ENCODE measurements at places on chromosomes 5 and 9.

DNA sequence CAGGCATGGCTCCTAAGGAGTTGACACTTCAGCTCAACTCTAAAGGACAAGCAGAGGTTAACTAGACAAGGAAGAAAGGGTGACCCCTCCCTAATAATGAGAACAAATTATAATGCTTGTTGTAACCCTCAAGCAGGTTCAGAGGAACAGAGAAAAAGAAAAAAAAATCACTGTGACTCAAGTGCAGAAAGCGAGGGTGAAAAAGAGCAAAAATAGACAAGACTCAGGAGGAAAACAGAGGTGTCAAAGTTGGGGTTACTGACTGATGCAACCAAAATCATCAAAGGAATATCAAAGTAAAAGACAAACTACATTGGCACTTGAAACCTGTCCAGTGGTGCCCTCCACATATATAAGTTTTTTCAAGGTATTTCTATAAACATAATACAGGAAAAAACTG lies 28.4 kb downstream of the FBXW11 start:
- ATAC-seq, result no peak

- peak; percentile 27 for ATAC-seq
Measured at GRCh38 chr5:168793841-168794837, 215.0 kb upstream of the PANK3 start.

- no peak for ATAC-seq
Measured at GRCh38 chr5:162288647-162289296, 221.2 kb downstream of the GABRG2 start.

DNA sequence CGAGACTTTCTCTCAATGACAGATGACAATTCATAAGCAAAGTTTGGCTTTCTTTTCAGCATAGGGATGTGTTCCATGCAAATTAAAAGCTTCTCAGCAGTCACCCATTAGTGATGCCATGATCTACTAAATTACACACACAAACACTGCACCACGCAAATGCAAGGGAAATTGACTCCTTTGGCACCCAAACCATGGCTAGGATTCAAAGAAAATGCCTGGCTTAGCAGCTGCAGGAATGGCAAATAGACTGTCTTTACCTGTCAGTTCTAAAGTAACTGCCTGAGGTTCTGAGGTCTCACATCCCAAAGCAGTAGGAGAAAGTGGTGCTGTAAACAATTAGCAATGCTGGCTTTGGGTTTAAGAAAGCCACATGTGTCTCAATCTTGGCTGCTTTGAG lies 108.6 kb upstream of the ATP10B start:
- no peak for ATAC-seq

GRCh38 chr9:95088421-95089161 lies 228.9 kb downstream of the FANCC start:
- no peak for ATAC-seq

- no peak for ATAC-seq
Measured at GRCh38 chr5:171029401-171029800, 167.6 kb downstream of the RANBP17 start.

- no peak for ATAC-seq
Measured at GRCh38 chr9:84807870-84808390, 138.4 kb downstream of the NTRK2 start.

- no peak for ATAC-seq
Measured at GRCh38 chr5:54171645-54172384, 138.6 kb downstream of the ARL15 start.

GRCh38 chr5:88886252-88886651 lies 3.3 kb upstream of the MEF2C start:
- ATAC-seq, result no peak

- ATAC-seq, result no peak
Measured at GRCh38 chr9:1210954-1211353, 160.8 kb downstream of the DMRT2 start.

DNA sequence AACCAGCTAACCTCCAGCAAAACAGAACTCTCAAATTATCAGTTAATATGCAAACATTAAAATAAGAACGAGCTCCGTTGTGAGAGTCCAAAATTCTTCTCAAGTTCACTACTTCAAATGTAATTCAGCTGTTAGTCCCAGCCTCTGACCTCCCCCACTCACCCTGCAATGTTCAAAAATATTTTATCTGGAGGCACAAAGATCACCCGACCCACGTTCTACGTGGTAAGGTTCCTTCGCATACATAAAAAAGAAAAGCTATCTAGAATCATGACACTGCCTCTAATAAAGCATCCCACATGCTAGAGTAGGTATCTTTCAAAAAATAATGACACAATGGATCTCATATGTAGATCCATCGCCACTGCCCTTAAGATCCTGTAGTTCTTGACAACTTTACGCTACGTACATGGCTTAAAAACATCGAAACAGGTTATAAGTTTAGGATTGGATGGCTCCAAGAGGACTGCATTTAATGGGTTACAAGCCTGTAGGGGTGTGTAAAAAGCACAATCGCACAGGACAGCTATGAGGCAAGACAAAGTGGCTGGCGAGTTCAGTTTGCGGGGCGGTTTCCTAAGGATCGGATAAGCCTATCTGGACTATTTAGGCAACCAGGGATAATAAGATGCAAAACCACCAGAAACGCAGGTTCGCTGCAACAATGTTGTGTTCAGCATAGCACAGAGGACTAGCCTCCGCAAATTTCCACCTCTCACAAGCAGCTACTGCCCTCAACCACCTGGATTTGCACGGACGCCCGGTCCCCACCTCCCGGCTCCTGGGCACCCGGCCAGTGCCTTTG lies 969 bp downstream of the CLK4 start:
- peak; percentile 57 for ATAC-seq

- ATAC-seq, result no peak
Measured at GRCh38 chr5:17403695-17404490, 94.1 kb upstream of the TAF11L2 start.

- ATAC-seq, result no peak
Measured at GRCh38 chr9:113472199-113472598, 8.7 kb downstream of the RGS3 start.

DNA sequence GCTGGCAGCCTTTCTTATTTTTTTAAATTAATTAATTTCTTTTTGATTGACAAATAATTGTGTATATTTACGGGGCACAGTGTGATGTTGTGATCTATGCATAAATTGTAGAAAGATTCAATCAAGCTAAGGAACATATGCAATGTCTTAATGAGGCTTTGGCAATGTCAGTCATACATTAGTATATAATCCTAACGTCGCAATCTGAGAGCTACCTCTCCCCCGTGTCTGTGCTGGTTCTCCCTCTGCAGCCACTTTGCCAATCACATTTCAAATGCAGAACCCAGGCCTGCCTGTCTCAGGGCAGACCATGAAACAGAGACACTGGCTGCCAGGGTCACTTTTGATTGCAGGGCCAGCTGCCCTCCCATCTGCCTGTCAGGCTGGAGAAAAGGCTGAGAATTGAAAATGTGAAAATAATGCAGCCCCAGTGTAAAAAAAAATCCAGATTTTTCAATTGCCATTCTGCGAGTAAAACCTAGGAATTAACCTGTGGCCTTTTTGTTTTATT lies 56.3 kb downstream of the SLC24A2 start:
- no peak for ATAC-seq

- ATAC-seq, result peak; percentile 67
Measured at GRCh38 chr5:65776441-65777141, 54.6 kb downstream of the NLN start.

DNA sequence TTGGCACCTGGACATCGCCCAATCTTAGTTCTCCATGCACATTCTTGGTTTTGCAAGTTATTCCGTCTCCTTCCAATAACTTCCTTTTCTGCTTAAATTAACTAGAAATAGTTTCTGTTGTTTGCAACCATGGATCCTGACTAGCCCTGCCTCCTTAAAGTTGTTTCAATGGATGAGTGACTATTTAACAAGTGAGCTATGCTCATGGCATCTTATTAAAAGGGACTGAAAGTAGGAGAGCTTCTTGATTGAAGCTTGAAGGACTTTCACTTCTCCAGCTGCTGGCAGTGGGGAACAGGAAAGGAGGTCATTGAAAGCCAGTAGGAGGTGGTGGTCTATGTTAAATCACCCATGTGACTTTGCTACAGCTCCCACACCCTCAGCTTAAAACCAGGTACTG lies 466.8 kb downstream of the ARHGEF28 start:
- ATAC-seq, result no peak

DNA sequence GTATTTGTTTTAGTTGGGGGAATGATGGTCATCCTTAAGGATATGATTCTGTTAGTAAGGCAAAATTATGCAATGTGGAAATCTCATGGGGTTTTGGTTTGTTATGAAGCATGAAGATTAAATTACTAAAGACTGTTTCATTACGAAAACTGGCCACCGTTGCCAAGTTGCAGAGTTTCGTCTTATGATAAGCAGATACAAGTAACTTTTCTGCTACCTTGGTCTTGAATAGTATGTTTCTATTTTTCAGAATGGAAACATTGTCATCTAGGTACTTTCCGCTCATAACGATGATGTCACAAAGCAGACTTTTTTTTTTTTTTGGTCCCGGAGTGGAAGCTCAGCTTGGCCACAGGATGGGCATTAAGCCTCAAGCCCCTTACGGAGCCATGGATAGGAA lies 4.2 kb downstream of the CCNI2 start:
- no peak for ATAC-seq

- ATAC-seq, result no peak
Measured at GRCh38 chr9:13116292-13116691, 163.2 kb downstream of the MPDZ start.

DNA sequence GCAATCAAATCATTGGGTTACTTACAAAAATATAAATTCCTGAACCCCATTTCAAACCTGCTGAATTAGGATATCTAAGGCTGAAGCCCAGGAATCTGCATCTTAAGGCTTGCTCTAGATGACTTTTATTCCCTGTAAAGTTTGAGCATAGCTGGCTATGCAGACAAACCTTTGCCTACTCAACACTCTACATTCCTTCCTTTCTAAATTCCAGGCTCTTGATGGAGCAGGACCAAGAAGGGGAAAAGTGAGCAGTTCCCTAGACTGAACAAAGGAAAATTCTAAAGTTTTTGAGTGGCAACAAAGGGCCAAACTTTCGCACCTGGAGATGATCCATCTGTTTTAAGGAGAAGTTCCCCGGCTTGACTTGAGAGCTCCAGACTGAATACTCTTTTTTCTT lies 9.8 kb upstream of the ADRA1B start:
- no peak for ATAC-seq

DNA sequence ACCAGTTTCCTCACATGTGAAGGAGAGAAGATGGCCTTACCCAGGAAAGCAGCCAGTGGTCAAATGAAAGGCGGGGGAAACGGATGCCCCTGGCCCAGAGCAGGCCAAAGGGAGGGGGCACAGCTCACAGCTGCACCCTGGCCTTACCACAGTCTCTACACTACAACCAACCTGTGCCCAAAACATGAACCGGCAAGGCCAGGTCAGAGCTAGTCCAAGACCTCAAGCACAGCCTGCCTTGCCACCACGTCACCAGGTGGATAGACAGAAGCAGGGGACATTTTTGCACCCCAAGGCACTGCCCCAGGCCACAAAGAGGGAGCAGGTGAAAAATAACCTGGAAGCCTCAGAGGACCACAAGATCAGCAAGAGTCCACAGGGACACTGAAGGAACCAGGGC lies 4.5 kb downstream of the GRIN1 start:
- ATAC-seq, result no peak

- ATAC-seq, result no peak
Measured at GRCh38 chr5:150254363-150254762, 35.2 kb downstream of the CAMK2A start.

- no peak for ATAC-seq
Measured at GRCh38 chr9:124562328-124562727, 55.1 kb upstream of the NR5A1 start.

- no peak for ATAC-seq
Measured at GRCh38 chr9:75529463-75529862, 361.0 kb upstream of the PCSK5 start.

GRCh38 chr9:132249123-132249522 lies 87.3 kb downstream of the NTNG2 start:
- no peak for ATAC-seq

GRCh38 chr5:98942847-98943246 lies 14.0 kb upstream of the CHD1 start:
- ATAC-seq, result no peak

DNA sequence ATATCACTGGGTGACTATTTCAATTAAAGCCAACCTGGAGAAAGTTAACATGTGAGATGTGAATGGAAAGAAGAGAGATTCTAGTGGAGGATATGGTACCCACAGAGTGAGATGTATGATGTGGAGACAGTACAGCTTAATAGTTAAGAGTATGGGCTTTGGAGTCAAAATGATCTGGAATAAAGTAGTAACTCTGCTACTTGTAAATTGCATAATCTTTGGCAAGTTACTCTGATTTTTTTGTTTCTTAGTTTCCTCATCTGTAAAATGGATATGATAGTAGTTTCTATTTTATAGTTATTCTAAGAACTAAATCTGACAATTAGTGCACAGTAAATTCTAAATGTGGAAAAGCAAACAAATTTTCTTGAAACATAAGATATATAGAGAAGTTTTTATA lies 79.2 kb downstream of the ISOC1 start:
- ATAC-seq, result no peak

DNA sequence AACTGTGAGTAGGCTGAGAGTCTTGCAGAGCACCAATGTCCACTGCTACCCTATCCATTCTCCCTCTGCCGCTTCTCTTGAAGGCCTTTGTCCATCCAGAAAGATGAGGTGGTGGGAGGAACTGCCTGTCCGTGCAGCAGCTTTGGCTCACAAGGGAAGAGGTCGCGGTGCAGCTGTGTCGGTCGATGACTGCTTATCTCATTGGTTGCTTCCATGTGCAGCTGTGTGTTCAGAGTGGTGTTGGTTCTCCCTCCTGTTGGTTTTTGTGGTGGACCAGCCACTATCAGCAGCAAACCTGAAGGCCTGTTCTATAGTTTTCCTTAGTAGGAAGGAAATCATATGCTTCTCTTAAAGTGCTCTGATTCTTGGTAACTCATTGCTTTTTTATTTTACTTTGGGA lies 40.7 kb downstream of the SPTAN1 start:
- no peak for ATAC-seq

GRCh38 chr5:132504746-132505145 lies 14.2 kb upstream of the IRF1 start:
- no peak for ATAC-seq

GRCh38 chr9:95307538-95307937 lies 10.0 kb downstream of the FANCC start:
- ATAC-seq, result peak; percentile 25

- ATAC-seq, result no peak
Measured at GRCh38 chr5:23459214-23459613, 48.2 kb upstream of the PRDM9 start.
